ENCODE measurements at places on chromosomes 16 and 17.

GRCh38 chr16:75794426-75794825 is 68.1 kb upstream of the CPHXL start:
- DNase-seq = no peak

GRCh38 chr17:72683506-72684404 is 408.7 kb downstream of the SLC39A11 start:
- no peak for DNase-seq

- no peak for DNase-seq
Measured at GRCh38 chr17:31453896-31454295, 62.4 kb downstream of the RAB11FIP4 start.

DNA sequence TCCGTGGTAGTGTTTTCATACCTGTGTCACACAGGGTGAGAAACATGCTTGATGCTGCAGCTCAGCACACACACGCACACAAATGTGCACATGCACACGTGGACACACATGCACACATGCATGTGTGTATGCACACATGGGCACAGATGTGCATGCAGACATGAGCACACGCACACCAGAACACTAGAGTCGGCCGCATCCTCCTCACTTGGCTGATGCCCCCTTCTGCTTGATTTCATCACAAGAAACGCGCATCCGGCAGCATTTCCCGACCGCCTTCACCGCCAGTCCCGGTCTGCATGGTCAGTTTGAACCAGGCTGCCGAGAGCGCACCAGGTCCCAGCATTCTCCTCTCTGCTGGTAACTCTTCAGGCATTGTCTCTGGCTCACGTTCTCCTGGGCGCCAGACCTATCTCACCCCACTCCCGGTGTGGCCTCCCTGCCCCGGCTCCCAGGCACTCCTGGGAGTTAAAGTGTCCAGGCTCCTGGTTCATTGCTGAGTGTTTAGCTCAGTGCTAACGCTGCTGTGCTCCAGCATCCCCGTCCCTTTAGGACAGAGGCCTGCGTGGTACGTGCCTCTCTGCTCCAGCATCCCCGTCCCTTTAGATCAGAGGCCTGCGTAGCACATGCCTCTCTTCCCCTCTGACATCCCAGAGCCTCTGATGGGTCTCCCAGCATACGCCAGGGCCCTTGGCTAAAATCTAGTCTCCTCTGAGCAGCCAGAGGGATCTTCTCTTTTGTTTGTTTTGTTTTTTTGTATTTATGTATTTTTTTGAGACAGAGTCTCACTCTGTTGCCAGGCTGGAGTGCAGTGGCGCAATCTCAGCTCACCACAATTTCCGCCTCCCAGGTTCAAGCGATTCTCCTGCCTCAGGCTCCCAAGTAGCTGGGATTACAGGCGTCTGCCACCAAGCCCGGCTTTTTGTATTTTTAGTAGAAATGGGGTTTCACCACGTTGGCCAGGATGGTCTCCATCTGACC is 16.0 kb downstream of the BAIAP2 start:
- DNase-seq = no peak

DNA sequence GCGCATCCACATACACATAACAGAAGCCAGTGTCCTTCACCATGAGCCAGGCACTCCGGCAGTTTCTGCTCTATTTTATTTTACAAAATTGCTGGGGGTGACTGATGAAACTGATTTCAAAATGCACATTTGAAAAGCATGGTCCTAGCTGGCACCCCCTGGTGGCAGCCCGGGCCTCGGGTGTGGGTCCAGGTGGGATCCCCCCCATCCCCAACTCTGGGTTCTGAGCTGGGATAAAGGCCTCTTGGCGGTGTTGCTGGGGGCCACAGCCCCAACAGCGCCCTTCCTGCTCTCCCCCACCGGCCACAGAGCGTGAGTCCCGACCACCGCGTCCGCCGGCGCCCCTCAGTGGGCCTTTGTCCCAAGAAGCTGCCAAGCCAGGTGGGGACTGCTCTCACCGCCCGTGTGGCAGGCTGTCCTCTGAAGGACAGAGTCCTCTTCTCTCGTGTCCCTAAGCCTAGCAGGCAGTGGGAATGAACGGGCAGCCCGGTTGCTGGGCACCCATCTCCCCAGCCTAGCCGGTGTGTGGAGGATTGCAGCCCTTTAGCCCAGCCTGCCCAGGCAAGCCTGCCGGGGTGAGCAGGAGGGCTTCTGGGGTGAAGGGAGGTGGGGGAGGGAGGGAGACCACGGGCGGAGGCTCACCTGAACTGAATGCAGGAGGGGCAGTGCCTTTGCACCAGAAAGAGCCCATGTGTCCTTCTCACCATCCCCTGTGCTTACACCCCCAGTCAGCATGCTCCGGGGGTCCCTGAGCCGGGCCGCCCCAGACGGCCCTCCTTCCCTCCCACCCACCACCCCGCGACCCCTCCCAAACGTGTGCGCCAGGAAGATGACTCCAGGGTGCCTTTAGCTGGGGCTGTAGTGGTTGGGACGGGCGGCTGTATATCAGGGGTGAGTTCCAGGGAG is 898 bp downstream of the SNAI3 start:
- DNase-seq = no peak

- DNase-seq = no peak
Measured at GRCh38 chr16:72198021-72198711, 26.2 kb upstream of the PMFBP1 start.

- DNase-seq = no peak
Measured at GRCh38 chr16:73010150-73010676, 37.7 kb downstream of the ZFHX3 start.

GRCh38 chr17:10217916-10218315 is 19.5 kb upstream of the GAS7 start:
- DNase-seq = no peak

GRCh38 chr16:29813644-29814562 is 1.9 kb downstream of the PRRT2 start:
- DNase-seq = no peak

- DNase-seq = no peak
Measured at GRCh38 chr16:9665851-9666271, 516.4 kb downstream of the GRIN2A start.

DNA sequence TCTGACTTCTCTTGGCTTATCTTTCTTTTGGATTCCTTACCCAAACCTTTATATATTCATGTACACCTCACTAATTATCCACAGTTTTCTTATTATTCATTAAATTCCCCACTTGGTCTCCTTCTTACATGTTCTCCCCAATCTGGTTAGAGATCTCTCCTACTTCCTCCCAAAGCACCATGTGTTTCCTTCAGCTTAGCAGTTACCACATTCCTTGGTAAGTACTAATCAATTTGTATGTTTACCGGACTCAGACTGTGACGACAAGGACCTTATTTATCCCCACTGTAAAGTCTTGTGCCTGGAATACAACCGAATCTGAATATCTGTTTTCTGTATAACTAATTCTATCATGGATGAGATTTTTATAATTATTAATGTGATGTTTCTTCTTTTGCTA is 389.5 kb downstream of the KCNJ2 start:
- DNase-seq = no peak

DNA sequence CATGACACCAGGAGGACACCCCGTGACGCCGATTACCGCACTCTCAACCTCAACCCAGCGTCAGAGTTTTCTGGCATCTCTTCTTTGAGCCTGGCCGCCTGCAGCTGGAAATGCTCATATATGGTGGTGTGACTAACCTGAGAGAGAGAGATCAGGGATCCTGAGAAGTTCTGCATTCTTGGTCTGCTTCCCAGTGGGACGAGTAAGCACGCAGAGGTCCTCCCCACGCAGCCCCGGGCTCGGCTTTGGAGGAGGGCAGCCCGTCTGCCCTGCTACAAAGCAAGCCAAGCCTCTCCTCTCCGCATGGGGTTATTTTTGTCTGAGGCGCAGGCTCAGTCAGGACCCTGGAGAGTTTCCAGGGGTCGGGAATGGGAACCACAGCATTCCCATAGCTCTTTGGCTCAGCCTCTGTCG is 16.5 kb downstream of the CRISPLD2 start:
- DNase-seq = no peak

GRCh38 chr17:28170771-28171170 is 128.3 kb downstream of the NLK start:
- no peak for DNase-seq

DNA sequence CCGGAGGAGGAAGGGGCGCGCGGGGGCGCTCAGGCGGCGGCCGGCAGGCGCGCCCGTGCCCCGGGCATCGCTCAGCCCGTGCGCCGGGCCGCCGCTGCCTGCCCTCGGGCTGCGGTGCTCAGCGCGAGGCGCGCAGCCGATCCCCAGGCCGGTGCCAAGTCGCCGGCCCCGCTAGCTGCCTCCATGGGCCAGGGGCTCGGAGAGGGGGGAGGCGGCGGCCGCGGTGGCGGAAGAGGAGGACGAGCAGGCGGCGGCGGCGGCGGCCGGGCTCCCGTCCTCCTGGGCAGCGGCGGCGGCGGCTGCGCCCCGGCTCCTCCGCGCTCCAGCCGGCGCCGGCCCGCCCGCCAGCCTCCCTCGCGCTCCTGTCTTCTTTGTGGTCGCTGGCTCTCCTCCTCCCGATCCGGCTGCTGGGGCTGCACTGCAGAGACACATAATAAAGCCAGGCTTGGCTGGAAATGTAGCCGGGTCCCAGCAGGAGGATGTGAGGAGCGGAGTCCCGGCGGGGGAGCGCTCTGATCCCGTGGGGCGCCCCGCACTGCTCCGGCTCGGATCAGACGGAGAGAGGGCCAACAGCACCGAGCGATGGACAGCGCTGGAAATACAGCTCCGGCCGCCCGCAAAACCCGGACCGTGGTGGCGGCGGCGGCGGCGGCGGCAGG is 889 bp upstream of the ZNF423 start:
- no peak for DNase-seq

DNA sequence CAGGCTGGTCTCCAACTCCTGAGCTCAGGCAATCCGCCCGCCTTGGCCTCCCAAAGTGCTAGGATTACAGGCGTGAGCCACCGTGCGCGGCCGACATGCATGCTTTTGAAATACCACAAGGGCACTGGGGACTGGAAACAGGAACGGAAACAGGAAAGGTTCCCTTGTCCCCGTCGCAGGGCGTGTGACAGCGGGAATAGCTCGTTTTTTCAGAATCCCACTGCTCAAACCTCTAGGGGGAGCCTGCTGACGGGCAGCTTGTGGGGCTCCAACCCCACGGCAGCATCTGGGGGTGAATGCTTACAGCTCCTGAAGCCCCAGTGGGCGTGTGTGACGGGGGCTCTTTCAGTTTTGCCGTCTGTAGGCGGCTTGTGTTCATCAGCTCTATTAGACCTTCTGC is 18.8 kb upstream of the ASGR2 start:
- DNase-seq = no peak

- no peak for DNase-seq
Measured at GRCh38 chr17:57524839-57525568, 220.1 kb downstream of the CCDC182 start.

DNA sequence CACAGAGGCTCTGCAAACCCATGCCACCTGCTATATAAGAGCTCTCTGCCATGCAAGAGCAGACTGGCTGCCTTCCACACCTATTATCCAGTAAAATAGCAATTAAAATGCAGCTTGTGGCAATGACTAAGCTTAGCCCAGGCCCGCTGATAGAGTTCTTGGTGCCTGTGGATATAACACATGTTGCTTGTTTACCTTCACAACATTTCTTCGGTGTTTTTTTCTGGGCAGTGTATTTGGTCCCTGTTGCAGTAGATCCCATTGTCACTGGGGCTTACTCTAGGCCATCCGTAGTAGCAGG is 63.5 kb downstream of the SPECC1 start:
- no peak for DNase-seq

DNA sequence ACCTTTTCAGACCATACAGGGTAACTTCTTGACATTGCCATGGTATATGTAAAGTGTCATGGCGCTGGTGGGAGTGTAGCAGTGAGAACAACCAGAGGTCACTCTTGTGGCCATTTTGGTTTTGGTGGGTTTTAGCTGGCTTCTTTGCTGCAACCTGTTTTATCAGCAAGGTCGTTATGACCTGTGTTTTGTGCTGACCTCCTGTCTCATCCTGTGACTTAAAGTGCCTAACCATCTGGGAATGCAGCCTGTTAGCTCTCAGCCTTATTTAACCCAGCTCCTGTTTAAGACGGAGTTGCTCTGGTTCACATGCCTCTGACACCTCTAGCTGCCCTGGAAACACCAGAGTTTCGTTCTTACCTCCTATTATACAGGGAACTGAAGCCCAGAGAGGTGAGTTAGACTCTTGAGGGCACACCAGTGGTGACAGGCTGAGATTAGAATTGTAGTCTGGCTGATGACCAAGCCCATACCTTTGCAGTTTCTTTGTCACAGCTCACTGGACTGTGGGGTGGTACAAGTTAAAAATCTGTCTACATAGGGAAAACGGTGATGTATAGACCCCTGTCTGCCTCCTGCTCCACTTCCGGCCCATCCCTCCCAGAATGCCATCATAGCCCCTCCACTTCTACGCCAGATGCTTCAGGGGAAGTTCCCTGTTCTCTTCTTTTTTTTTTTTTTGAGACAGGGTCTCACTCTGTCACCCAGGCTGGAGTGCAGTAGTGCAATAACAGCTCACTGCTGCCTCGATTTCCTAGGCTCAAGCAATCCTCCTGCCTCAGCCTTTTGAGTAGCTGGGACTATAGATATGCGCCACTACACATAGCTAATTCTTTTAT is 21.0 kb downstream of the KSR1 start:
- no peak for DNase-seq

DNA sequence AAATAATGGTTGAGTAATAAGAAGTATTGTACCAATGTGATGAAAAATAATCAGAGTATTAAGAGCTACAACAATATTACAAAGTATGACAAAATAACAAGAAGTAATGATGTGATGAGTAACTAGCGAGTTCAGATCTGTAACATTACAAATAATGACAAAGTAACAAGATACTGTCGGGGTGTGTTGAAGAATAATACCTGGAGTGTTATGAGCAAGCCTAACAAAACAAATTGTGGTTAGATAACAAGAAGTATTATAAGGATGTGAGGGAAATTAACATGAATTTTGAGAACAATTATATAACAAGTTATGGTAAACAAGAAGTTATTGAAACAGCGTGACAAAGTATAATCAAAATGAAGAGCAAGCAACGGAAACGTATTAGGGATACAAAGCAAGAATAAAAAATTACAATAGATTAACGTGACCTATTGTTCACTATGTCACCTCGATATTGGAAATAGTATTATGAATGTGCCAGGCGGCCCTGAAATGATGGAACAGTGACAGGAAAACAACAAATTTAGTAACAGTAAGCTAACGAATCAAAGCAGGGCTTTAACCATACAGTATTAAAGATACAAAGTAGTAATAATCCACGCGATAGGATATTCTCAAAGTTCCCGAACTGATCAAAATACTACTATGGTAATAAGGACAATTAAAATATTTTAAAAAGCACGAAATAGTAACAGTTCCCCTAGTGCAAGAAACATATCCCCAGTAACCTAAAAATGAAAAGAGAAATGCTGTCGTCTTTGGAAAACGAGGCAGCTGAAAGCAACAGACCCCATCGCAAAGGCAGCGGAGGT is 1.6 kb downstream of the TBX4 start:
- DNase-seq = no peak

GRCh38 chr17:10135539-10136257 is 62.7 kb downstream of the GAS7 start:
- no peak for DNase-seq

DNA sequence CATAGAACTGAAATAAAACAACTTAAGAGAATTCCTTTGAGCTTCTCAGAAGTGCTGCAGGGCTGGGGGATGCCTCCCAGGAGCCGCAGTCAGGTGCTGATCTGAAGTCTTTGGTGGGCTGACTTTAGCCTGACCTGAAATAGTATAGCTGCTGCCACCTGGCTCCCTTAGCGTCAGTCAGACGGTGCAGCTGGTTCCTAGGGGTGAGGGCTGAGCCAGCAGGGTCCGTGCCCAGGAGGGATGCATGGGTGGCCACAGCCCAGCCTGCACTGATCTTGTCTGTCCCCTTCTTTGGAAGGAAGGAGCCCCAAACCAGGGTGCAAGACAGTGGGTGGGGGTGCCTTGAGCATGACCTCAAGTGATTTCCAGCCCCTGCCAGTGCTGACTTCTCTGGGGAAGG is 11.5 kb downstream of the MAPT start:
- DNase-seq = no peak

GRCh38 chr17:44575403-44575802 is 18.1 kb downstream of the FZD2 start:
- DNase-seq = no peak
